ENCODE measurements at places on chromosomes 1 and 21.
A peak's percentile ranks its signal among the peaks of the same experiment; 100 is the strongest.

DNA sequence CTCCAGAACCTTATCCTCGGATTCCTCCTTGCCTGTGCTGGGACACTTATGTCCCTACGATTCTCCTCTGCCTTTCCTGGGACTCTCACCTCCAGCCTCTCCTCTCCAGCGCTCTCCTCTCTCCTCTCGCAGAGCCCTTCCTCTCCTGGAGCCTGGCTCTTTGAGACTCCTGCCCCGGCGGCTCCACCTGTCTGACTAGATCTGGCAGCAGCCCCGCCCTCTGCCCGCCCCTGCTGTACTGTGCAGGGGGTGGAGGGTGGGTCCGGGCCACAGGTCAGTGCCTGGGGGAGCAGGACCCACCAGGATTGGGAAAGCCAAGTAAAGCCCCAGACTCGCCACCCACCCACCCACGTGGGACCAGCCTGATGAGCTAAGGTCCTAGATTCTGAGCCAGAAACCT is 1.6 kb downstream of the ELOVL1 start:
- DNase-seq = no peak

GRCh38 chr1:207393610-207394009 is 60.5 kb upstream of the CR2 start:
- no peak for DNase-seq

DNA sequence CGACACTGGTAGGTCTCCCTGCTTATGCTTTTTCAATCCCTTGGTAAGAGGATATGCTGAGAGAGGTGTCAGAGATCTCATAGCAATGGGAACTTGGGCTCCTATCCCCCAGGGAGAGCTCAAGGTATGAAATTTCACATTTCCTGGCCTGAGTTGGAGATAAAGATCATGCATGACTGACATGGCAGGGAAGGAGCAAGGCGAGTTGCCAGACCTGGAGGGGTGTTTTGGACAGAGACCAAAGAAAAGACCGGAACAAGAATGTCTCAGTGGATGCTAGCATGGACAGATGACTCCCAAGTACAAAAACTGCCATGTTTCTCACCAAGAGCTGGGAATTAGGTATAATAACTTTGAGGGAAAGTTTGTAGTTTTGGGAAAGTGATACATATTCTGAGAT is 334.1 kb upstream of the B3GALT2 start:
- no peak for DNase-seq

GRCh38 chr1:53317646-53318539 is 10.0 kb downstream of the LRP8 start:
- DNase-seq = no peak

DNA sequence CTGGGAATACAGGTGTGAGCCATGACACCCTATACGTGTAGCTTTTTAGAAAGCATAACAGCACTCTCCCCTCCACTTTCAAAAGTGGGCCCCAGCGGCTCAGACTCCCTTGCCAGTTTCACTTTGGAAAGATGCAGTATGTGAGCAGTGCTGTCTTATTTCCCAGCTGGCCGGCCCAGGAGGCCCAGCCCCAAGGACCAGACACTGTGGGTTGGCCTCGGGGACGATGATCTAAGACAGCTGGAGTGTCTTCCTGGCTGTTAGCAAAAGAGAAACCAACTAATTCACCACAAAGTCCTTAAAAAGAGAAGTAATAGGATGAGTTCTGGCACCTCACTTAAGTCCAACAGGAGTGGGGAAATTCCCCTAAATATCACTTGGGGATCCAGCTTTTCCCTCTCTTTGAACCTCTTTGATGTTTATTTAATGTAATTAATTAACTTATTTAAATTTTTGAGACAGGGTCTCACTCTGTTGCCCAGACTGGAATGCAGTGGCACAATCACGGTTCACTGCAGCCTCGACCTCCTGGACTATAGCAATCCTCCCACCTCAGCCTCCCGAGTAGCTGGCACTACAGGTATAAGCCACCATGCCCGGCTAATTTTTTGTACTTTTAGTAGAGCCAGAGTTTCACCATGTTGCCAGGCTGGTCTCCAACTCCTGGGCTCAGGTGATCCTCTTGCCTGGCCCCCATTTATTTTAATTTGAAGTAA is 17.6 kb upstream of the CLIC4 start:
- no peak for DNase-seq

- DNase-seq = no peak
These were observed 559.7 kb upstream of the CAMK1G start for GRCh38 chr1:209023790-209024189.

- no peak for DNase-seq
These were observed 26.2 kb downstream of the ERI3 start for GRCh38 chr1:44328671-44329416.

- DNase-seq = no peak
These were observed 53.7 kb downstream of the ZNF697 start for GRCh38 chr1:119594376-119594775.

DNA sequence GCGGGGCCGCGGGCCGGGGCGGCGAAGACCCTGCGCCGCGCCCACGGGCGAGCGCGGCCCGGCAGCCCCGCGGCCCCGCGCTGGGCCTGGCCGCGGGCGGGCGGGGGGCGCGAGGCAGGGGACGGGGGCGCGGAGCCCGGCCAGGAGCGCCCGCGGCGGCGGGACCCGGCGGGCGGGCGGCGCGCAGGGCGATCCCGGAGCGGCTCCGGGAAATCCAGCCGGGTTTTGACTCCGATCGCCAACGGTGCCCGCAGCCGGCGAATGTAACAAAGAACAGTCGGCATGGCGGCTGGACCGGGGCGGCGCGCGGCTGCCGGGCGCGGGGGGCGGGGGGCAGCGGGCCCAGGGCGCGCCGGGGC is 334 bp downstream of the PRDM15 start:
- peak; percentile 65 for DNase-seq

DNA sequence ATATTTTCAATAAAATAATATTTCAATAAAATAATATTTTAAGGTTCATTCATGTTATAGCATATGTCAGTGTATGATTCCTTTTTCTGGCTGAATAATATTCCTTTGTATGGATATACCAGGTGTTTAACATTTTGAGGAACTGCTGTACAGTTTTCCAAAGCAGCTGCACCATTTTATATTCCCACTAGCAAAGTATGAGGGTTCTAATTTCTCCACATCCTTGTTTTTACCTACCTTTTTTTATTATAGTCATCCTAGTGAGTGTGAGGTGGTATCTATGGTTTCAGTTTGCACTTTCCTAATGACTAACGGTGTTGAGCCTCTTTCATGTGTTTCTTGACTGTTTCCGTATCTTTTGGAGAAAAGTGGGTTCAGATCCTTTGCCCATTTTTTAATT is 5.2 kb downstream of the DEGS1 start:
- no peak for DNase-seq

DNA sequence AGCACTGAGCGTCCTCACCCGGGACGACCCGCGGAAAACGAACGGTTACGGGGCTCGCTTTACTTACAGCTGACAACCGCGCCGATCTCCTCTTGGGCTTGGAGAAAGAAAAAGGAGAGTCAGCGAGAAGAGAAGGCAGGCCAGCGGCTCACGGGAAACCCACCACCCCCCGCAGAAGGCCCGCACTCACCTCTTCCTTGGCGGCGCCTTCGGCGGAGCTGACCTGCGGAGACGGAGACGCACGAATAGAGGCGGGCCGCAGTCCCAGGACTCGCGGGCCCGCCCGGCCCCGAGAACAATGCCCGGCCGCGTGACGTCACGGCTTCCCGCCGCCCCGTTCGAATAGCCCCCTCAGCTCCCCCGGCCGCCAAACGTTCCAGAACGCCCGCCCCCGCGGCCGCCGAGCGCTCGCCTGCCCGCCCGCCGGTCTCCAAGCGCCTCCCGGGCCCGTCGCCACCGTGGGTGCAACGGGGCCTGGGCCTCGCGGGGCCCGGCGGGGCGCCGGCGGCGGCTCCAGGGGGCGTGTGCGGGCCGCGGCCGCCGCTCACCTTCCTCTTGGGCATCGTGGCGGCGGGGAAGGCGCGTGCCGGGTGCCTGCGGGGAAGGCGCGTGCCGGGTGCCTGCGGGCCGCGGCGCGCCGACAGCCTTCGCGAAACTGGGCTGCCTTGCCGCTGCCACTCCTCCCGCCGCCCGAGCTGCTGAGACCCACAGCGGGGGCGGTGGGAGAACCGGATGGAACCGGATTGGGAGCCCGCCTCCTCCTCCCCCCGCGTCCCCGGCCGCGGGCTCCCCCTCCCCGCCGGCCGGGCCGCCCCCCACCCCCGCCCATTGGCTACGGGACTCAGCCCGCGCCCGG is at the start of gene HMGN1:
TSS of gene HMGN1 (minus strand) at position 734 of the 856 bp plus-strand sequence. CDS start at position 563, 171 bp downstream.
- DNase-seq = peak; percentile 72

- DNase-seq = peak; percentile 21
These were observed 722 bp downstream of the NPHP4 start for GRCh38 chr1:5991381-5992025.

DNA sequence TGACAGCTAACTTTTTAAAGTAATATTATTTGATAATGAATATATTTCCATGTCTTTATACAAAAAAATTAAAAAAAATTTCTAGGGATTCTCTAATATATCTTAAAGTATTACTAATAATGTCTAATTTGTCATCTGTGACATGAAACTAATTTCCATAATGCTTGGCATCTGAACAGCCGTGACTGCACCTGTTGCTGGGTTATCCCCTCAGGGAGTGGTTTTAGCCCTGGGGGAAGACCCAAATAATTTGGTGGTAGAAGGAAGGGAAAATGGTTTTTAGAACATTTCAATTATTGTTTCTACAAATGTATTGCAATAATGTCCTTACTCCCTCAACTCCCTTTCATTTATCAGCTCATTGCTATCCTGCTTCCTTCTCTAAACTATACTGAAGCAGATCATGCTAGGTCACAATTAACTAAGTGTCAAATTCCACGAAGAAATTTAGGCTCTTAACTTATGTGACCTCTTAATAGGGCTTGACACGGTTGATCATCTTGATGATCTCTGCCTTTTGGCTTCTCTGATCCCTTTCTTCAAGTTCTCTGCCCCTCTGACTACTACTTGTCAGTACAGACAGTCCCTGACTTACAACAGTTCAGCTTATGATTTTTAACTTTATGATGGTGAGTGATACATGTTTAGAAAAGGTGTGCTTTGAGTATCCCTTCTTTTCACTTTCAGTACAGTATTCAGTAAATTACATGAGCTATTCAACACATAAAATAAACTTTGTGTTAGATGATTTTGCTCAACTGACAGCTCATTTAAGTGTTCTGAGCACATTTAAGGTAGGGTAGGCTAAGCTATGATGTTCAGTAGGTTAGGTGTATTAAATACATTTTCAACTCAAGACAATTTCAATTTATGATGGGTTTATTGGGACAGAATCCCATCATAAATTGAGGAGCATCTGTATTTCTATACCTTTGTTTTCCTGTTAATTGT is 26.4 kb upstream of the DPH5 start:
- no peak for DNase-seq

DNA sequence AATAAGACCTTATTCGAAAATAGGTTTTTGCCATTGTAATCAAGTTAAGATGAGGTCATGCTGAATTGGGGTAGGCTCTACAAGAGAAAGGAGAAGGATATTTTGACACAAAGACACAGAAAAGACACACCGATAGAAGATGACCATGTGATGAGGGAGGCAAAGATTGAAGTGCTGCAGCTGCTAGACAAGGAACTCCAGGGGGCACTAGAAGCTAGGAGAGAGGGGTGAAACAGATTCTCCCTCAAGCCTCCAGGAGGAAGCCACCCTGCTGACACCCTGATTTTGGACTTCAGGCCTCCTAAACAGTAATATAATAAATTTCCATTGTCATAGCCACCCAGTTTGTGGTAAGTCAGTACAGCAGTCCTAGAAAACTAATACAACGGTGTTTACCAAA is 506.8 kb upstream of the CAMK1G start:
- DNase-seq = no peak

DNA sequence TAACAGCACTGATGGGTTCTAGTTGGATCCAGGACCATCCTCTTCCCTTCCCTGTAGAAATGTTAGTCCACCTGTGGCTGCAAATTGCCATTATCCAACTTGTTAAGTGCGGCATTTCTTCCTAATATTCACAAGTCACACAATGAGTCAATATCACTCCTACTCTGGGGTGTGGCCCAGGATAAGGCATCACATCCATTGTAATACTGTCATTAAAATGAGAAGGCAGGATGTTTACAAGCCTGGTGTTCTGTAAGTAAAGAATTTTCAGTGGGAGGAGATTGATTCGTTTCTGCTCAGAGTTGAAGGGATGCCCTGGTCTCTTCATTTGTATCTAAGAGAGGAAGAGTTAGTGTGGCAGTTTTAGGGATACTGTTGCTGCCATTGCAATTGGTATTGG is 18.1 kb upstream of the ARHGAP29 start:
- no peak for DNase-seq

DNA sequence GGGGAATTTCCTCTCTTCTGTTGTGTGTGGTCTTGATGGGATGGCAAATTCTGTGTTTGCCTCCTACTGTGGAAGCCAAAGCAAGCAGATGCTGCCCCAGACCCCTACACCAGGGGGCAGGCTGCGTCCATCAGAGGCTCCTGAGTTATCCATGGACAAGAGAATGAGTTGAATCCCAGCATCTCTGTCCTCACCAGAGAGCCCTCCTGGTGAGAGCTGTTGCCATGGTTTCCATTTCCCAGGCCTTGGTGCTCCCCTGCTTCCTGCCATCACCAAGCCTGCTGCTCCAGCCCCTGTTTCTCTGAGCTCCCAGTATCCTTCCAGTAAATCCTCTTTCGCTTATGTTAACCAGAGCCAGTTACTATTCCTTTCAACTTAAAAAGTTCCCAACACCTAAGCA is 20.4 kb upstream of the GNG12 start:
- no peak for DNase-seq

DNA sequence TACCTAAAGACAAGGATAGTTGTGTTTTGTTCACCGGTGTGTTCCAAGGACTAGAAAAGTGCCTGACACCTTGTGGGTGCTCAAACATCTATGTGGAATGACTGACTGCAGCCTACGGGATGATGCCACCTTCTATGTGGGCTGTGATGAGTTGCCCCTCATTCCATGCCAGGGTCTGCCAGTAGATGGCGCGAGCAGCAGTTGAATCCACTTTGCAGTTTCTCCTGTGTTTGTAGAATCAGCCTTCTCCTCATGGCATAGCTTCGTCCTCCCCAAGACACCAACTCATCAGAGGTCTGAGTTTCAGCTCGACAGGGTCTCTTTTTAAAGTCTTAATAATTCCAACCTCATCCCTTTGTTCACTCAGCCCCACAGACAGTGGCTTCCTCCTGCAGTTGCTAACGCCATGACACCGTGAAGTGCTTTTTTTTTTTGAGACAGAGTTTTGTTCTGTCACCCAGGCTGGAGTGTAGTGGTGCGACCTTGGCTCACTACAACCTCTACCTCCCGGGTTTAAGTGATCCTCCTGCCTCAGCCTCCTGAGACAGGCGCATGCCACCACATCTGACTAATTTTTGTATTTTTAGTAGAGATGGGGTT is 133.7 kb downstream of the CAPN8 start:
- DNase-seq = no peak

DNA sequence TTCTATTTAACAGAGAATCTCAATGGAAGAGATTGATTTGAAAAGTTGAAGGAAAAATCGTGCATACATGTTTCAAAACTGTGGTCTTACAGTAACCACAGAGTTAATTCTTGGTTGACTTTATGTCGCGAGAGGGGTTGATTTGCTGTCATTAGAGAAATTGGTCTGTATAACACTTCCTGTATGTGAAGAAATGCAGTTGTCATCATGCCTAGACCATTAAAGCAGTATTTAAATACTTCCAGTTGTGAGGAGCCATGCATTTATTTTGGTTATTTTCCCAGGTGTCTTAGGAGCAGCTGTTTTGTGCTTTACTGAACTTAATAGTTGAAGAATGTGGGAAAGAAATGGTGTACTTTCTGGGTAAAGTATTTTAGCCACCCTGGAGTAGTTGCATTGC is 76.2 kb downstream of the NFIA start:
- DNase-seq = no peak
